ENCODE measurements at places on chromosomes 6 and 20. TPM values are rescaled to one million over a fixed set of nuclear protein-coding genes. Genes with fewer than 3 reads are reported as not detected.

SDCBP2 gene
- 2.3 TPM for total RNA-seq

SLC22A1 gene
- total RNA-seq: 3.0 TPM

FERMT1 gene
- total RNA-seq: 8.4 TPM

CCN6 gene
- total RNA-seq: not detected

HLA-DPA1 gene
- 1.8 TPM for total RNA-seq

TAP1 gene
- 0.50 TPM for total RNA-seq

C20orf204 gene
- 3.3 TPM for total RNA-seq

HMGA1 gene
- 769 TPM for total RNA-seq

Data from progenitor cell of endocrine pancreas (in vitro differentiated cells).